ENCODE measurements at places on chromosomes 7 and 10.

DNA sequence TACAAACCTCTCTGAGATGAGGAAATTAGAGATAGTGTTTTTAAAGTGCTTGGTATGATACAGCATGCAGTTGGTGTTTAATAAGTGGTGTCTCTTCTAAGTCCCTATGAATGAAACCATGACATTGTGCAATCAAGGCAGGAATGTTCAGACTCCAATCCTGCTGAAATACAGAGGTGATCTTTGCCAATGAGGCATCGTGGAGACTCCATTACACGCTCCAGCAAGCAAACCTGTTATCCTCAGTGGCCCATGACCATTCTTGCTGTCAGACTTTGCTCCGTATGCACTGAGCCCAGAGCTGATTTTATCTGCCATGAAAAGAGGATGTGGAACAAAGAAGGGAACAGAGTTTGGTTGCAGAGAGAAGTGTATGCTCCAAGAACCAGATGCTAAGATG is 47.3 kb downstream of the CDHR3 start:
- no peak for DNase-seq

GRCh38 chr10:25038325-25038724 is 21.9 kb downstream of the THNSL1 start:
- DNase-seq = no peak

- peak; percentile 67 for DNase-seq
Measured at GRCh38 chr10:26860102-26860442, 686 bp downstream of the ABI1 start.

GRCh38 chr7:81519886-81520285 is 250.0 kb downstream of the HGF start:
- DNase-seq = no peak

- DNase-seq = no peak
Measured at GRCh38 chr10:109698882-109699664, 224.2 kb downstream of the XPNPEP1 start.

DNA sequence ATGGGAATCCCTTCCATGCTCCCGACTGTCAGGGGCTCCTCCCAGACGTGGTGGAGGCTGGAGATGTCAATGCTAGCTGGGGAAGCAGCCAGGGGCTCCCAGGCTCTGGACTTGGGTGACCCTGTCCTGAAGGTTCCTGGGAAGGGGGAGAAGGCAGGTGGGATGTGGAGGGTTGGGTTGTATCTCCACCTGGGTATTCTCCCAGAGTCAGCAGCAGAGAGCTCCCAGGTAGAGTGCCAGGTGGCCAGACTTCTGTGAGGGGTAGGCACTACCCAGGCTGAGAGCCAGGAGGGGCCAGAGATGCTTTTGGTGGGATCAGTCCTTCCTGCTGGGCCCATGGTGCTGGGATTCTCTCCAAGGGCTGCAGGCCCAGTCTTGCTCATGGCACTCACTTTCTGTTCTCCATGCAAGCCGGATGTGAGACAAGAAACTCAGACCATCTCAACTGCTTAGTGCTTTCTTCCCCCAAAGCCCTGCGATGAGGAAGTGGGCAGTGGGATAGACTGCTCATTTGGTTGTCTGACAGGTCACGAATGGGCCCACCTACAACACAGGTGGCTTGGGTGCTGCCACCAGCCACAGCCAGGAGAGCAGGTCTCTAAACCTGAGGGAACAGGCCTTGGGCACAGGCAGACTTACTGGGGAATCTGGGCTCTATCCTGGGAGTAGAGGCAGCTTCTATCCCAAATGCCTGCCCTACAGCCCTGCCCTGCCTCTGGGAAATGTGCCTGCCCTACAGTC is 52.5 kb upstream of the CAMK2B start:
- DNase-seq = no peak

DNA sequence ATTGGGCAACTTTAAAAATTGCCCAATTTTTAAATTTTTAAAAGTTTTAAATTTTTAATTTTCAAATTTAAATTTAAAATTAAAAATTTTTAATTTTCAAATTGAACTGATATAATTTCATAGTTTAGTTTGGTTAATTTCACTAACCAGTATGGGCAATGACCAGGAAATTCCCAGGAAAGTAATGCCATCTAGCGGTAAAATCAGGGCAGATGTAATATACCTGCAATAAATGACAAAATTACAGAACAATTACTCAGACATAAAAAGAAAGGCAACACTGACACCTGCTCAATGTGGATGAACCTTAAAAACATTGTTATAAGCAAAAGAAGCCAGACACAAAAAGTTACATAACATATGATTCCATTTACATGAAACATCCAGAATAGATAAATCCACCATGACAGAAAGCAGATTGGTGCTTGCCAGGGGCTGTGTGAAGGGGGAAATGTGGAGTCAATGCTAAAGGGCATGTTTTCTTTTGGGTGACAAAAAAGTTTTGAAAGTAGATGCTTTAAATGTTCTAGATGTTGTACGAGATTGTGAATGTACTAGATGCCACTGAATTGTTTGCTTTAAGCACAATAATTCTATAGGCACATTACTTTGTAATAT is 28.6 kb upstream of the SLC16A12 start:
- peak; percentile 15 for DNase-seq

- DNase-seq = no peak
Measured at GRCh38 chr7:43764039-43764761, 5.7 kb downstream of the BLVRA start.

- no peak for DNase-seq
Measured at GRCh38 chr10:29119374-29119773, 169.5 kb upstream of the LYZL1 start.

DNA sequence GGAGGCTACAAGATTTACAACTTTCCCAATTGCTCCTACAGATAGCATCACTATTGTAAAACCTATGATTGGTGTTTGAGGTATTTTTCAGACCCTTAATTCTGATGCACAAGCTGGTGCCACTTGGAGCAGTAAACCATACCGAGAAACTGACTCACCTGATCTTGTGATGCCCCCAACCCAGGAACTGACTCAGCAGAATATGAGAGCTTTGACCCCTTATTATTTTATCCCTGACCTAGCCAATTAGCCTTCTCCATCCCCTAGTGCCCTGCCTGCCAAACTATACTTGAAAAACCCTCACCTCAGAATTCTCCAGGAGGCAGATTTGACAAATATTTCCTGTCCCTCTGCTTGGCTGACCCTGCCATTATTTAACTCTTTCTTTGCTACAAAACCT is 585.9 kb upstream of the GHITM start:
- no peak for DNase-seq

DNA sequence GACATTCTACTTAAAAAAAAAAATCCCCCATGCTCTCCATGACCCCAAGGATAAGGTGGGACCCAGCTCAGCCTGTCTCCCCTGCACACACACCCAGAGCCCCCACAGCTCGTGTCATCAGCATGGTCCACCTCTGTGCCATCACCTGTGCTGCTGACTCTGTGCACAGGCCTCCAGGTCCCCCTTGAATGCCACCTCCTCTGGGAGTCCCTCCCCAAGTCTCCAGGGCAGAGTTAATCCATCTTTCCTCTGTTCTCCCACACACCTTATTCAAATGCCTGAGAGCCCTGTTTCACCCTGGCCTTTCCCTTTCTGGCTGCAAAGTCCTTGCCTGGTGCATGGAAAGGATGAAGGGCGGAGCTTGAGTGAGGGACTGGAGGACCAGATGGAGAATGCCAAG is 194.1 kb upstream of the LYZL2 start:
- no peak for DNase-seq

GRCh38 chr10:133129859-133130495 is 30.0 kb upstream of the KNDC1 start:
- no peak for DNase-seq

- DNase-seq = no peak
Measured at GRCh38 chr10:124672181-124672638, 72.0 kb downstream of the FAM53B start.

DNA sequence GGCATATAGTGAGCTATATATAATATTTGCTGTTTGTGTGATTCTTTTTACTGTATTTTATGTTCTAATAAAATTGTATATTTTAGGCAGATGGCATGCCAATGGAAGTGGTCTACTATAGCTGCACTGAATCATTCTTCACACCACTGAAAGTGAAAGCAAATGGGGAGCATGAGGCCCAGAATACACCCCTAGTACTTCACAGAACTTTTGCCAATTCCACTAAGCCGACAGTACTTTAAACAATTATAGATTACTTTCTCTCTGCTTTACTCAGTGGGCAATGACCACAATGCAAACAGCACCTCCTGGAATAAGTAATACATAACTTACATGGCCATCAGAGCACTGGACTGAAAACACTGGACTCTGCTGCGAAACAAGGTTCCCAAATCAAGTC is 70.2 kb downstream of the ANKRD26 start:
- no peak for DNase-seq

- DNase-seq = no peak
Measured at GRCh38 chr10:63430091-63430998, 35.4 kb downstream of the JMJD1C start.

DNA sequence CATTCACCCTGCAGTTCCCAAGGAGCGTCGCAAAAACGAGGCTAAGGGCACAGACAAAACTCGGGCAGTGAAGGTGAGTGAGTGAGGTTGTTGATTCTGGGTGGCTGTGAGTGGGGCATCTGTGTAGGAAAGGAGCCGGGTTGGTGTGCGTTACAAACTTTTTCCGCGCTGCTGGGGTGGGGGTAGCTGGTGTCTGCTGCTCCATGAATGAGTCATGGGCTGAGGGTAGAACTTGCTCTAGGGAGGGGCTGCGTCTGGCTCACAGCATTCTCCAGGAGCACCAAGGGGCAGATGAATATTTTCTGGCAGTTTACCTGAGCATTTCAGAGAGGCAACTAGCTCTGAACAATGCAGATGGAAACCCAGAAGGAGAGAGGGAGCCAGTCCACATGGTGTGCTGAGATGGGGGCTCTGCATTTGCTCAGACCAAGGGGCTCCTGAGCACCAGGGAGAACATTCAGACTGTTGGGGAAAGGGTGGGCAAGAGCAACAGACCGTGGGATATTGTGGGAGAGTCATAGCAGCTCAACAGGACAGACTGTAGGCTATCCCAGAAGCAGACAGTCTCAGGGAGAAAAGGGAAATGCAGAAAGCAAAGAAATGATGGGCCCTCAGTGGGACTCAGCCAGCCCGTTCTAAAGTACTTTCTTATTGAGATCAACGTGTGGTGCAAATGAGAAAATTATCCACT is 18.8 kb downstream of the NOBOX start:
- no peak for DNase-seq

- DNase-seq = no peak
Measured at GRCh38 chr10:95798096-95798855, 42.3 kb downstream of the ENTPD1 start.

Measured in bone marrow (tissue), 2 donors.